GM04503 (cell line): ENCODE measurements at places on chromosomes 1 and 21.

GRCh38 chr21:34836103-34836932, 167.5 kb downstream of the CLIC6 start:
- DNase-seq: peak; percentile 97

GRCh38 chr1:220921498-220921897, 42.3 kb downstream of the HLX start:
- DNase-seq: no peak

- no peak for DNase-seq
Observed at GRCh38 chr1:66368261-66368660, 165.7 kb upstream of the SGIP1 start.

DNA sequence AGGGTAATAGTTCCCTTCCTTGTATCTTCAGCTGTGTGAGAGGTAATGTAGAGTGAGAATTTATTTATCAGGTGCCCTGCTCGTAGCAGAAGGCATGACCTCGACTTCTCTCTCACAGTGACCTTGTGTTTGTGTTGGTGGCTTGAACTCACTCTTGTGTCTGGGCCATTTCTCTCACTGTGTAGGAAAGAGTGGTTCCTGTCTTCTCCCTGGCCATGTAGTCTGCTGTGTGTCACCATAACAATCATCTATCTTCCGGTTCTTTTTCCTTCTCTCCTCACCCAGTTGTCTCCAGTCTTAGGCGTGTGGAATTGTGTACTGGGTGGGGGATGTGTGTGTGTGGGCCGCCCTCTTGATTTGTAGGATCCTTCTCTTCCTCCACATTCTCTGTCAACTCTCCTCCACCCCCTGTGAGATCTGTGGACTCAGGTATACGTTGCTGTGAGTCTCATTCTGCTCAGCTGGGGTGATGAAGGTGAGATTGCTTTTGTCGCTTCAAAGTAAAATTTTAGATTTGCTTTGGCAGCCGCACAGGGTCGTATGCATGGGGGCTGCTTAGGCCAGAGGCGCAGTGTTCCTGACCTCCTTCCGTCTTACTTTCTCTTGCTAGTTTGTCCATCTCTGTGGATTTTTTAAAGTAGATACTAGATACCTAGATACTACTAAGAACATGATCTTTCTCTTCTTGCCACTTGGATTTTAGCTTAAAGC, 31.6 kb downstream of the MAPKAPK2 start:
- no peak for DNase-seq

DNA sequence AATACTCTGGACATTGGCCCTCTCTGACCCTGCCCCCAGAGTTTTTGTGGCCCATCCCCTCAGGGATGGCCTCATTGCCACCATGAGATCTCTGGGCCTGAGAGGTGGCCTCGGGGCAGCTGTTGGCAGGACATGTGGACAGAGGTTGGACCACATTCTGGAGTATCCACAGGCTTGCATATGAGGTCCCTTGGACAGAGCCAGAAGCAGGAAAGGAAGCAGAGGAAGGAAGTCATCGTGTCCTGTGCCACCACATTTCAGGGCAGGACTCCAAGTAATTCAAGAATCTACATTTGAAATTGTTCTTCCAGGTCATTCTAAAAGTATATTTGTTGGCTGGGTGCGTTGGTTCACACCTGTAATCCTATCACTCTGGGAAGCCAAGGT, 95.9 kb upstream of the PPP2R5A start:
- DNase-seq: no peak

DNA sequence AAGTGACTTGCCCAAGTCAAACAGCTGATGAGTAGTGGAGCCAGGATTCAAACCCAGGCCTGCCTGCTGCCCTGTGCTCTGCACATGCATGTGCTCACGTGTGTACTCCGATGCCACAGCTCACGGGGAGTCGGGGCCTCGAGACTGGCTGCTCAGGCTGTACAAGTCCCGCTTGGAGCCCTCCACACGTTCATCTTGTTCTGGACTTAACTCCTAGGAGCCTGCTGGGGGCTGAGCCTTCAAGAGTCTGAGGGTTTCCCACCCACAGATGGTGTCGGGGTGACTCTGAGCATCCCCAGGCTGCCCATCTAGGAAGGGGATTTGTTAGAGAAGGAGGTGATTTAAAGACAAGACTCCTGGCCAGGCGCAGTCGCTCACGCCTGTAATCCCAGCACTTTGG, 35.7 kb upstream of the KDM4A start:
- no peak for DNase-seq

DNA sequence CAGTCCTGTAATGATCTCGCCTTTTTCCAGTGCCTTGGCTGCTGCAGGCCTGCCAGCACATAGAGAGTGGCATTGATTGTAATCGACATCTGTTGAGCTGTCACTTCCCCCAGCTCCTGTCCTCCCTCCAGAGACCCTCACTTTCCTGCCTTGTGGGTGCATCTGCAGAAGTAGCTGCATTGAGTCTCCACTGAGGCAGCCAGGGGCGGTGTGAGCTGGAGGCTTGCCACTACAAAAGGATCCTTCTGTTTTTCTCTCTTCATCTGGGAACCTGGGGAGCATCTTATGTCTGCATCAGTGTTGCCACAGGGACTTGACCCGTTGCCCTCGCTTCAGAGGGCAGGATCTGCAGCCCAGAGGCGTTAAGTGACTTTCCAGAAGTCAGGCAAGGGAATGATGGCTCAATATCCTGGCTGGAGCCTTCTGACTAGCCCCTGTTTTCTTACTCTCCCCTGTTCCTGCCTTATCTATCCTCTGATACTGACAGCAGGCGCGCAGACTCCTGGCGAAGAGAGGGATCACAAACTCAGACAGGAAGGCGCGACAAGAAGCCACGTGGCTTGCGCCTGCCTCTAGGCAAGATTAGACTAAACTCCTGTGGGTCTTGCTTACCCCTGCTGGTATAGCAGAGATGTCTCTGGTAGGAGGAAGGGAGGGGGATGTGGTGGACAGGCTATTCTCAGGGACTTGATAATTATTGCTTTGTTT, 13.3 kb upstream of the FMOD start:
- DNase-seq: no peak

DNA sequence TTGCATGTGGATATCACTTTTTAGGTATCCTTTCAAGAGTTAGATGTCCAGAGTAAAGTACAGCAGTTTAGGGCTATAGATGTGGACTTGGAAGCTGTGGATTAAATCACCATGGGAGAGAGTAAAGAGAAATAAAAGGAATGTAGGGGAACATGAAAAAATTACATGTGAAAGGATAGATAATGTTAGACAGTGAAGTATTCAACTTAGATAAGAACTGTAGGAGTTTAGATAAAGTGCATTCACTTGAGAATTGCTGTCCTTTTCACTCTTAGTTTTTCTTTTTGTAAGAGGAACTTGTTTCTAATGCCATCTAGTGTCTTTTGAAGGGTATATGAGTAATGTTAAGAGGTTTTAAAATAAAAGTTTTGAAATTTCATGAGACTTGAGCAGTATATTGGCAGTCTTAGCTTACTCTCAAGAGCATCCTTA, 40.1 kb downstream of the MAST2 start:
- no peak for DNase-seq

DNA sequence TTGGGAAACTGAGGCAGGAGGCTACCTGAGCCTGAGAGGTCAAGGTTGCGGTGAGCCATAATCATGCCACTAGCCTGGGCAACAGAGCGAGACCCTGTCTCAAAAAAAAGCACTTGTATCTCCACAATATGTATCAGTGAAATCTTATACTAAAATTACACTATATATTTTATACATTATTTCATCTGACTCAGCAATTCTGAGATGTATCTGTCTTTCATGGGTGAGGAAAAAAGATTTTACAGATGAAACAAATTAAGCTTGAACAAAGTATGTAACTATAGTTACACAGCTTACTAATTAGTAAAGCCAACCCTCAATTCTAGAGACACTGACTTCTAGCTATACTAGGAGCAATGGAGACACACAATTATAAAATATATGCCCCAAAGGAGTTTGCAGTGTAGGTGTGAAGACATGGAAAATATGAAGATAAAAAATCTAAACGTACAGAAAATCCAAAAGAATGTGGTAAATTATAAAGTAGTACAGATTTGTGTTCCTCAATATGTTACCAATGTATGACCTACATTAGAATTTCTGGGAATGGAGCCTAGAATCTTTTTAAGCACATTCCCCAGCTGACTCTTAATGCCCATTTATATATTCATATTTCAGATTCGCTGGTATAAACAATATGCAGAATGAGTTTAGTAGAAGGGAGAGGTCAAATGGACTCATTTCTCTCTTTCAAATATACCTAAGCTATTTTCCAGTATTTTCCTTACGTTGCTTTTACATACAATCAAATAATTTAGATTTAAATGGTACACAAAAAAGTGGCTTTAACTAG, 14.6 kb downstream of the GTF2B start:
- DNase-seq: no peak

- DNase-seq: no peak
Observed at GRCh38 chr1:27116232-27116631, 38.7 kb downstream of the SLC9A1 start.
